Effector CD4-positive, alpha-beta T cell (primary cell): ENCODE measurements at places on chromosomes 3 and 15.

GRCh38 chr15:57785959-57786358 is 79.4 kb downstream of the POLR2M start:
- no peak for DNase-seq

- DNase-seq = no peak
These were observed 105.7 kb downstream of the PPP2R3A start for GRCh38 chr3:136070953-136071949.

DNA sequence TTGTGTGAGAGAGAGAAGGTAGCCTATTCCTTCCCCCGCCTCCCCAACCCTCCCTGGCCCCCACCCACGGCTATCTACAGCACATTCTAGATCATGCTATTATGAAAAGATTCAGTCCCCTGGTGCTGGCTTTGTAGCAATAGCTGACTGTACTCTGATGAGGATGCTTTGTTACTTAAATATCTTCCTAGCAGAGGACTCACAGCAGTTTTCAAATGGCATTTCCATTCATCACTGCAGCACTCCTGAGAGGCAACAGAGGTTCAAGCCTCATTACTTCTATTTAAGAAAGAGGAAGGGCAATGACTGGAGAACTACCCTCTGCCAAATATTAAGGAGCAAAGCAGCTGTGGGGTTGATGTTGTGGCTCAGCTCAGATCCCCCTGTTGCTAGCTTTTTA is 61.0 kb downstream of the LRRN1 start:
- no peak for DNase-seq

GRCh38 chr3:195060531-195061291 is 210.2 kb downstream of the XXYLT1 start:
- DNase-seq = no peak

DNA sequence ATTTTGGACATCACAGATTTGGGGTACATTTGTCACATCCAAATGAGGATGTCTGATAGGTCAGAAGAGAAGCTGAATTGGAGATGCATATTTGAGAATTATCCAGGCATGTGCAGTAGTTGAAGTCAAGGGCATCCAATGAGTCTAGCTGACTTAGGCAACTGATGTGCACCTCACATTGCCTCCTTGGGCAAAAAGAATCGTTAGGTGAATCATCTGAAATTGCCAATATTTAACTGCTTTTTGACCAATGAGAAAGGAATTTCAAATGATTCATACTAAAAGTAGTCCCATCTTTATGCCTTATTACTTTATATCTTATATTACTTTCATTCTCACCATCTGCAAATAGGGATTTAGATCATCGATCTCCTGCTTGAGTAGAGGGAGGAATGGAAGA is 117.7 kb downstream of the CD47 start:
- no peak for DNase-seq

- DNase-seq = no peak
These were observed 313.4 kb upstream of the RASGRP1 start for GRCh38 chr15:38878026-38878425.

GRCh38 chr3:146832857-146833458 is 227.8 kb upstream of the PLSCR5 start:
- DNase-seq = no peak

DNA sequence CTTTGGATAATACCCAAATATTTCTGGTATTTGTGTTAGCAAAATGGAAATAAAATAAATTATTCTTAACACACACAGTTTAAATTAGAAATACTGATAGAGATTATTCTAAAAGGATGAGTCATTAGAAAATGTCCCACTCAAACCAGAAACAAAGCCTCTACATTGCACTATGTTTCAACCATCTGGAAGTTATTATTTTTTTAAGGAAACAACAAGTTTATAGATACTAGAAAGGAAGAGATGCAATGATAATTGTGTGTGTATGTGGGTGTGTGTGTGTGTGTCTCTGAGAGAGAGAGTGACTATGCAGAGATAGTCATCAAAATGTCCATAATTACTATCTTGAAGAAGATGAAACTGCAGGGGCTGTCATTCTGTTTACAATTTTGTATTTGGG is 1340.5 kb downstream of the ROBO1 start:
- no peak for DNase-seq

- DNase-seq = no peak
These were observed 32.6 kb downstream of the ALS2CL start for GRCh38 chr3:46660543-46661523.

GRCh38 chr3:187921391-187922074 is 176.3 kb upstream of the BCL6 start:
- DNase-seq = no peak

DNA sequence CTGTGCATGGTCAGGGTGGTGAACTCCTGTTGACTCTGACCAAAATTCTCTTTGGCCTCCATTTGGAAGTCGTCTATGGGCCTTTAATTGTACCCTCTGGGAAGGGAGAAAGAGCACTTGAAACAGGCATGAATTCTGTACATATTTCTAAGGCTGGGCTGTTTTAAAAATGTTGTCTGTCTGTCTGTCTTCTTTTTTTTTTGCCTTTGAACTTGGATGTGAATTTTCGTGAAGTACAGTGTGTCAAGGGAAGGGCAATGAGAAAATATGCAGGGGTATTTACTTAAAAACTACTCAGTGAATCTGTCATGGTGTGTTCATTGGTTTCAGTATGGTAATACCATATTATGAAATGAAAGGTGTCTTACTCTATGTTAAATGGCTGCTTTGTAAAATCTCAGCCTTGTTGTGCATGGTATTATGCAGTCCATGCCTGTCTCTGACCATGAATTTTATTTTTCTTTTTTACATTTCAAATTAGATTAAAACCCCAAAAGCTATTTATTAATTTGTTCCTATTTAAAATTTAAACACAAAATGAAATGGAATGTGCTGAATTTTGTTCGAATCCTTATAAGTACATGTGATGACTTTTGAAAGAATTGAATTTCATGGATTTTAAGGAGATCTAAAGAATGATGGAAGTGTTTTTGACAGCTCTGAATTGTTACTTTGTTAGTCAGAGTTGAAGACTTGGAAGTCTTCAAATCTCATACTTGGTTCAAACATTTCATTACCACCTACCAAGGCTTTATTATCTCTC is 51.1 kb downstream of the RARB start:
- DNase-seq = no peak

- DNase-seq = no peak
These were observed 667.7 kb downstream of the MAGI1 start for GRCh38 chr3:65371053-65371452.

DNA sequence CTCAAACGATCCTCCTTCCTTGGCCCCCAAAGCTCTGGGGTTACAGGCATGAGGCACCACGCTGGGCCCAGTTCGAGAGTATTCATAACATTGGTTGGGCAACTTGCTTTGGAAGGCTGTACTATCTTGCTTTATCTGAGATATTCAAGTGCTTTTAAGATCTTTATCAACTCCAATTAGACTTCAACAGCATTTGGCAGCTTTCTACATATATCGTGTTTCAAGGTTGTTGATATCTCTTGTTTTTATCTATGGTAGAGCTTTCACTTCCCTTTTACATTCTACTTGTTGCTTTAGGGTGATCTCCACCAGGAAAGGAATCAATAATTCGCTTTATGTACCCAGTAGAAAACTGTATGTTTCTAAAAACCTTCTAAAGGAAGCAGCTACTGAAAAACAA is 395.3 kb downstream of the IL5RA start:
- DNase-seq = no peak

- DNase-seq = no peak
These were observed 239.3 kb upstream of the UBE2E1 start for GRCh38 chr3:23566499-23566898.

DNA sequence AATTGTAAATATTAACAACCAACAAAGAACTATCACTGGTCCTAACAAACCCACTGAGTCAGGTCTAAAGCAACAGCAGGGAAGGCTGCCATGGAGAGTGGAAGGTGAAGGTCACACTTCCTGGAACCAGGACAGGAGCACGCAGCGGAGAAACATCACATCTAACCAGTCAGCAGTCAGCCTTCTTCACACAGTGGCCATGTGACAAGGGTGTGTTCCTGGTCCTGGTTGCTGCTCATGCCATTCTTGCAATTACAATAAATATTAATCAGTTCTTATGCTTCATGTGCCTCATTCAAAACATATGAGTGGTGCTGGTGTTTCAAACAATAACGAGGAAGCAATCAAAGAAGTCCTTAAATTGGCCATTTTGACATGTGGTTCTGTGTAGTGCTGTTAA is 162.8 kb downstream of the ARRDC4 start:
- no peak for DNase-seq

DNA sequence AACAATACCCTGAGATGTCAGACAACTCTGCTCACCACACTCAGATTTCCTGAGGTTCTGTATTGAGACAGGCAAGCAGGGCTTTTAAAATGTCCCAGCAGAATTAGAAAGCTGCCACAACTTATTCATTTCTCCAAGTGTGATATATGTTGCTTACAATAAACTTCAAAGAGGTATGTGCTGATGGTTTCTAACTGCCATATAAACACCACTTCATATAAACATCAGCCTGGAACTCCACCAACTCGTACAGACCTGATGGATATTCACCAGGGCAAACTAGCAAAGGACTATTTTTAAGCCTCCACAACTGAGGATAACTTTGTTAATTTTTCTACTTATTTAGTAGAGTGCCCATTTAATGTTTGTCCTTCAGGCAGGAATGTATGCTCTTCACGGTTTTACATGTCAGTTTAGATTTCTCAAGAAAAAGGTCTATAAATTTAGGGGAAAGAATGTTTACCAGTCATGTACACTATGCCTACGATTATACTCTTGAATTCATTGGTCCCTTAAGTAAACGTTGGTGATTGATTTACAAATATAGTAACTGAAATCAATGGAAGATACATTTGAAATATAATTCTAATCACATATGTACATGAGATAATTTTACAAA is 109.6 kb upstream of the ABI3BP start:
- DNase-seq = no peak

- peak; percentile 24 for DNase-seq
These were observed 101.9 kb downstream of the KLHL25 start for GRCh38 chr15:85692873-85693272.

DNA sequence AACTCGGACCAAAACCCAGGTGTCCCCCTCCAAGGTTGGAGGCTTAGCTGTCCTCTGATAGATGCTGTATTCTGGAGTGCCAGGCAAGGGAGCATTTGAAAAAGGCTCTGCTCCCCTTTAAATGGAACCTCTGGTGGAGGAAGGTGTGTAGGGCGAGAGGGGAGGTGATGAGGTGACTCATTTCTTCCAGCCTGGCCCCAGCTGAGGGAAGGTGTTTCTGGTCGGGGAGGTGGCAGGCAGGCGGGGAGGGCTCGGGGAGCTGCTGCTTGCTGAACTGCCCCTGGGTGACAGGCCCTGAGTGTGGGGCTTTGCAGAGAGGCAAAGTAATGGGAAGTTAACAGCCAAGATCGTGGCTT is 18.8 kb downstream of the PSTPIP1 start:
- DNase-seq = peak; percentile 72

GRCh38 chr3:181892848-181893247 is 181.1 kb downstream of the SOX2 start:
- DNase-seq = no peak

GRCh38 chr15:91357011-91357410 is 257.0 kb downstream of the SV2B start:
- DNase-seq = no peak

- no peak for DNase-seq
These were observed 149.2 kb upstream of the CTNNB1 start for GRCh38 chr3:41050144-41050543.

GRCh38 chr3:140052771-140053702 is 118.1 kb downstream of the CLSTN2 start:
- DNase-seq = no peak

- no peak for DNase-seq
These were observed 165.5 kb upstream of the LRRN1 start for GRCh38 chr3:3633761-3634160.
